ENCODE measurements at places on chromosomes 3 and 15. TPM values are rescaled to one million over a fixed set of nuclear protein-coding genes. Genes with fewer than 3 reads are reported as not detected.

A4GNT gene
- total RNA-seq: not detected

AHSG gene
- total RNA-seq: not detected

GP9 gene
- total RNA-seq: not detected

DNA sequence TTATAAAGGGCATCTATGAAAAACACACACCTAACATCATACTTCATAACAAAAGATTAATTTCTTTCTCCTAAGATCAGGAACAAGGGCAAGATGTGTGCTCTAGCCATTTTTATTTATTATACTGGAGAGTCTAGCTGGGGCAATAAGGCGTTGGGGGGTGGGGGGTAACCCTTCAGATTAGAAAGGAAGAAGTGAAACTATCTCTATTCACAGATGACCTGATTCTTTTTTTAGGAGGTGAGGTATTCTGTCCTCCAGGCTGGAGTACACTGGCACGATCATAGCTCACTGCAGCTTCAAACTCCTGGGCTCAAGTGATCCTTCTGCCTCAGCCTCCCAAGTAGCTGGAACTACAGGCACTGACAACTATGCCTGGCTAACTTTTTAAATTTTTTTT lies 89.5 kb upstream of the MANF start:
- H3K36me3 ChIP-seq: no peaks in the 10 kb centered on the region
- DNase-seq: no peak
- H3K4me1 ChIP-seq: no peaks in the 10 kb centered on the region
- H3K27me3 ChIP-seq: no peaks in the 10 kb centered on the region

DNA sequence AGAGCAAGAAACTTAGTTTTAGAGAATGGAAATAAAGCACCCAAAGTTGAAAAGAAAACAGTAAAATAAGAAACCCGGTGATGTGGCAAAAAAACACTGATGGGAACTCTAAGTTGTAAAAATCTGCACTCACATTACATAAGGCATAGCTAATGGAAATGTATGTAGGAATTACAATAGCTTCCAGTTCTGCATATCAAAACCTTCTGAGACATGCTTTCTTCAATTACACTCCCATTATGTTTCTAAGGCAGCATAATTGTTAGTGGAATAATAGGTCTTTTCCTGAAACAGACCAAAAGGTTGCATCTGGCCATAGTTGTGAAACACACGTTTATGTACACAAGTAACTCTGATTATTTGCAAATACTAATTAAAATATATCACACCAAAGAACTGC lies 41.4 kb downstream of the SLC30A4 start:
- H3K4me3 ChIP-seq: no peak overlapping the region
- H3K27me3 ChIP-seq: no peaks in the 10 kb centered on the region
- no peak overlapping the region for H3K27ac ChIP-seq
- no peak for DNase-seq
- no peaks in the 10 kb centered on the region for H3K4me1 ChIP-seq
- H3K36me3 ChIP-seq: no peaks in the 10 kb centered on the region

GRCh38 chr3:177201700-177202397 lies 4.6 kb upstream of the TBL1XR1 start:
- no peaks in the 10 kb centered on the region for H3K4me1 ChIP-seq
- H3K27me3 ChIP-seq: no peaks in the 10 kb centered on the region
- H3K27ac ChIP-seq: no peak overlapping the region
- no peak overlapping the region for H3K4me3 ChIP-seq
- DNase-seq: no peak
- no peaks in the 10 kb centered on the region for H3K36me3 ChIP-seq

- H3K27me3 ChIP-seq: no peaks in the 10 kb centered on the region
- no peak overlapping the region for H3K4me3 ChIP-seq
- no peaks in the 10 kb centered on the region for H3K4me1 ChIP-seq
- H3K27ac ChIP-seq: no peak overlapping the region
- no peaks in the 10 kb centered on the region for H3K36me3 ChIP-seq
Measured at GRCh38 chr3:112001526-112001925, 2.8 kb downstream of the TAGLN3 start.

GRCh38 chr15:62046078-62046743 lies 14.0 kb downstream of the VPS13C start:
- no peaks in the 10 kb centered on the region for H3K36me3 ChIP-seq
- H3K4me3 ChIP-seq: no peak overlapping the region
- H3K27me3 ChIP-seq: no peaks in the 10 kb centered on the region

Measured in aorta (tissue), 5 donors.